ENCODE measurements at places on chromosomes 4 and X.

- DNase-seq, result no peak
These were observed 18.8 kb downstream of the RGS12 start for GRCh38 chr4:3311489-3312171.

GRCh38 chrX:16930392-16930791 is 16.1 kb upstream of the REPS2 start:
- no peak for DNase-seq

- no peak for DNase-seq
These were observed 106.8 kb upstream of the FAM47A start for GRCh38 chrX:34238896-34239295.

- no peak for DNase-seq
These were observed 132.6 kb downstream of the FHIP1A start for GRCh38 chr4:151541389-151542071.

GRCh38 chr4:3442959-3443749 is 1.4 kb downstream of the HGFAC start:
- peak; percentile 91 for DNase-seq

DNA sequence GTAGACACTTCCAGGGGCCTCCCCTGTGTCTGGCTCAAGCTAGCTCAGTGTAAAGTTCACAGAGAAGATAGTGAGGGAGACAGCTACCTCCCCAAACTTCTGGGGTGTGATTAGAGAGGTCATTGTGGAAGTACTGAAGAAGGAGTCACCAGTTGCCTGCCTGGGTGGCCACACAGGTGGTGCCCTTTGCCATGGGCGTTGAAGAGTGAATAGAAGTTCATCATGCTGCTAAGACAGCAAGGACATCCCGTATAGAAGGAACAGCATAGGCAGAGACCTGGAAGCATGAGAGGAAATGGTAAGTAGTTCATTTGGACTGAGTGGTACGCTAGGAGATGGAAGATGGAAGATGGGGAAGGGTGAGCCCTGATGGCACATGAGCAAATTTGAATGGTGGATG is 110.1 kb downstream of the PJA1 start:
- no peak for DNase-seq

DNA sequence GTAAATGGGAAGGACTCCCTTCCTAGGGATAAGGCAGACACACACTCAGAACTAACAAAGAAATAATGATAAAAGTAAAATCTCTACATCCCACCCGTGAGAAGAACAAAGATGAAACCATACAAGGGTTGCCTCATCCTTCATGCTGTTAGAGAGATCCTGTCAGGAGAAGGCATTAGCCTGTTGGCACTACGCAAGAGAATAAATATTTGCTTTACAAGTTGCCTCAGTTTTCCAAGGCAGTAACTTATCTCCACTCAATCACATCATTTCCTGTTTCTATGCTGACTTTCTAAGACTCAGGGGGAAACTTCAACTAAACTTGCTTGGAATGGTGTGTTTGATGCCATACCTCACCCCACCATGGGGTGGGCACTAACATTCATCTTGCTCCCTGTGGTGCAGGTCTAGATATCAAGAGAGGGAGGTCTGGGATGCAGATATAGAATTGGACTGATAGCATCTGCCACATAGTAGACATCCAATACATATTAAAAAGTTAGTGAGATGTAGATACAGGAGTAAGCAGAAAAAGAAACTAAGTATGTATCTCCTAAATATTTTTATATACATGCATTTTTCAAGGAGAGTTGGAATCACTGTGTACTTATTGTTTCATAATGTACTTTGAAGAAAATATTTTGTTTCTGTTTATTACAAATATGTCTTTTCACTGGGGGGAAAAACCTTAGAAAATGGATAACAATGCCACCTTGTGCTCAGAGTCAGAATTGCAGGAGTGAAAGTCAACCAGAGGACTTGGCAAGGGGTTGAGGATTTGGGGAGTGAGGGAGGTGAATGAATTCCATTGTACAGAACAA is 57.2 kb upstream of the BEX4 start:
- peak; percentile 62 for DNase-seq

GRCh38 chr4:94208918-94209317 is 1.3 kb downstream of the SMARCAD1 start:
- DNase-seq, result no peak

DNA sequence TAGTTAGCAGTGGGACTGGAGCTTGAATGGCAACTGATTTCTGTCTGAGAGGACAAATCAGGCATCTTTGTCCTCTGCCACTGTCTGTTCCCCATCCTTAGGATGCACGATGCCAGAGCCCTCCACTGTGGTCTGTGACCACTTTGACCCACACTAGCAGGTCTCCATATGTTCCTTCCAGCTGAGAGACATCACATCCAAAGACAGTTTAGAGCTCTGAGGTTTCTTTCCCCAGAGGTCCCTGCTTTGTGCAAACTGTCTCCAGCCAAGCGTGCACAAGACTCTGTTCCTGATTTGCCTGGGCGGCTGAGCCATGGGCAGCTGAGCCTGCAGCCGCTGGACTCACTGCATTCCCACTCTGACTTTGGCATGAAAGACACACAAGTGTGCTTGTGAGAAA is 98.0 kb downstream of the PTTG2 start:
- no peak for DNase-seq

- no peak for DNase-seq
These were observed 4.6 kb upstream of the CCNG2 start for GRCh38 chr4:77152421-77152820.

GRCh38 chrX:154785716-154786115 is 19.6 kb downstream of the MPP1 start:
- no peak for DNase-seq

- DNase-seq, result no peak
These were observed 2.3 kb downstream of the FBXL5 start for GRCh38 chr4:15652841-15653240.

DNA sequence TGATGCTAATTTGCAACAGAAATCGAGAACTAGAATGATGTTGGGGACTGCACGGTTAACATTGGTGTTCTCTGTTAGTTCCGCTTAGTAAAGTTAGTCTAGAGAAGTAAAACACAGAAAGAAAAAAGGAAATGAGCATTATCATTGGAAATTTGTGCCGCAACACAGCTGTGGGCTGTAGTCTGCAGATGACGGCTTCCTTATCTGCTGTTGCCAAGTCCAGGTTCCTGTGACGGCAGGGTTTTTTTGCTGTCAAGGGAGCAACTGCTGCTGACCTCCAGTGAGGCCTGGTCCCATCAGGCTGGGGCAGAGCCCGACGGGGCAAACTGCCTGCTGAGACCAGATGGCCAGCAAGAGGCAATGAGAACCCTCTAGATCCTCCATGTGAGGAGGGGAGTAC is 38.9 kb upstream of the PHEX start:
- DNase-seq, result no peak

GRCh38 chr4:40316333-40316781 is 18.8 kb upstream of the CHRNA9 start:
- DNase-seq, result no peak

GRCh38 chr4:143254491-143255226 is 69.9 kb downstream of the USP38 start:
- DNase-seq, result no peak

DNA sequence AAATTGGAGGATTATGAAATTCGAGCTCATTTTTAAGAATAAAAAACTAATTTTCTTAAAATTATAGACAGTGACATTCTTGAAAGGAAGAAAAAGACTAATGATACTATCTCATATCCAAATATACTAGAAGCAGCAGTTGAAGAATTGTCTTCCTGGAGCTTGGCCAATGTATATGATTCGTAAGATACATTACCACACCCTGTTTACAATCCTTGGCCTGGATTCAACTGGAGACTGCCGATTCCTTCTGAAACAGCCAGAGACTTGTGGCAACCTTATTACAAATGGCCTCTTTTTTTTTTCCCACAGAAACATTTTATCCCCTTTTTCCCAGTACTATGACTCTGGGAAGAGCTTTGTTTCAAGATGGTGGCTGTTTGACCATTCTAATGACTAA is 571.2 kb upstream of the FAT1 start:
- DNase-seq, result no peak

DNA sequence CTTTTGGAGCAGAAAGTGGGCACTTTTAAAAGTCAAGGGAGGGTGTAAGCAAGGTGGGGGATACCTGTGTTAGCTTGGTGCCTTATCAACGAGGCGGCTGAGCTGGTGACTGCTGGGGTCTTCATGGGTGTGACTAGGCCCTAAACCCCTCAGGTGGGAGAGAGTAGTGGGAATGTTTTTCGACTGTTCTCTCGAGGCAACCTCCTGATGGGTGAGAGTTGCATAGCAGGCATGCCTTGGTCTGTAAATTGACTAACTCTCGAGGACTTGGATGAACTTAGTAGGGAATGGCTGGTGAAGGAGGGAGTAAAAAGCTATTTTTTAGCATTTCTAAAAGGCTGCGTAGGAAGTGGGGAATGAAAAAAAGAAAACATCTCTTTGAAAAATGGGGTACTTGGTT is 80.0 kb downstream of the ARHGAP10 start:
- no peak for DNase-seq

DNA sequence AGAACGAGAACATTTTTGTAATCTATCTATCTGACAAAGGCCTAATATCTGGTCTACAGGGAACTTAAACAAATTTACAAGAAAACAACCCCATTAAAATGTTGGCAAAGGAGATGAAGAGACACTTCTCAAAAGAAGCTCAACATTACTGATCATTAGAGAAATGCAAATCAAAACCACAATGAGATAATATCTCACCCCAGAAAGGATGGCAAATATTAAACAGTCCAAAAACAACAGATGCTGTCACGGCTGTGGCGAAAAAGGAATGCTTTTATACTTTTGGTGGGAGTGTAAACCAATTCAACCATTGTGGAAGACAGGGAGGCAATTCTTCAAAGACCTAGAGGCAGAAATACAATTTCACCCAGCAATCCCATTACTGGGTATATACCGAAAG is 2284.8 kb downstream of the ARAP2 start:
- no peak for DNase-seq

- no peak for DNase-seq
These were observed 230.8 kb upstream of the EDNRA start for GRCh38 chr4:147250062-147250461.

DNA sequence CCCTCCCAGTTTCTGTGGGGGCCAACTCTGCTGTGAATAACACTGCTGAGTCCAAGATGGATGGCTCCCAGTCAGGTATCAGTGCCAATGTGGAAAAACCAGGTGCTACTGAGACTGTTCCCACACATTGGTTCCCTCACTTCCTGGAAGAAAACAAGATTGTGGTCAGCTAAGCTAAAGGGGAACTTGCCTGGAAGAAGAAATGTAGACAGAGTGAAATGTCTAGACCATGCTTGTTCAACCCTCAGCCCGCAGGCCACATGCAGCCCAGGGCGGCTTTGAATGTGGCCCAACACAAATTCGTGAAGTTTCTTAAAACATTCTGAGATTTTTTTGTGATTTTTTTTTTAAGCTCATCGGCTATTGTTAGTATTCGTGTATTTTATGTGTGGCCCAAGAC is 28.6 kb upstream of the UTP14A start:
- DNase-seq, result no peak

DNA sequence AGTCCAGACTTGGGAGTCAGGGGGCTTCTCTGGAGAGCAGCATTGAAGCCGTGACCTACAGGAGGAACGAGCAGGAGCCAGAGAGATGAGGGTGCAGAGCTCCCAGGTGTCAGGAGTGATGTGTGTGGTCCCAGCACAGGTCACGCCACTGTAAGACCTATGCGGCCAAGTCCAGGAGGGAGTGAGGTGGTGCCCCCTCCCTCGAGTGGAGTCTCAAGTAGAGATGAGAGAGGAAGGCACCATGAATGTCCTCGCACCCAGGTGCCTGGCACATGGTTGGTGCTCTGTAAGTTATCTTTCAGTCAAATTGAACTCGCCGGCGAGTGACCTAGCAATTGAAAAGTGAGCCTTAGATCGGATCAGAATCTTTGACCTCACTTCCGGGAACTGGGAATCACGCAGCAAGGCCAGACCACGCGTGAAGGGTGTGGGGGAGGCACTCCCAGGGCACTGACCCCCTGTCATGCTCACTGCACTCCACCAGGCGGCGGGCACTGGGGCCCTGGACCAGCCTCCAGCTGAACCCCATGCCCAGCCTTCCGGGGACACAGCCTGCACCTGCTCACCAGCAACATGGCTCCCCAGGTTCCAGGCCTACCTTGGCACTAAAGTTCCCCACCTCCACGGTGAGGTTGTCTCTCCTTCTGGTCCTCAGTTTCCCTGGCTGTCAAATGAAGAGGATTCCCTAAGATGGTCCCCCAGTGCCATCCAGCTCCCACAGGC is 127.4 kb downstream of the HMX1 start:
- DNase-seq, result peak; percentile 33

DNA sequence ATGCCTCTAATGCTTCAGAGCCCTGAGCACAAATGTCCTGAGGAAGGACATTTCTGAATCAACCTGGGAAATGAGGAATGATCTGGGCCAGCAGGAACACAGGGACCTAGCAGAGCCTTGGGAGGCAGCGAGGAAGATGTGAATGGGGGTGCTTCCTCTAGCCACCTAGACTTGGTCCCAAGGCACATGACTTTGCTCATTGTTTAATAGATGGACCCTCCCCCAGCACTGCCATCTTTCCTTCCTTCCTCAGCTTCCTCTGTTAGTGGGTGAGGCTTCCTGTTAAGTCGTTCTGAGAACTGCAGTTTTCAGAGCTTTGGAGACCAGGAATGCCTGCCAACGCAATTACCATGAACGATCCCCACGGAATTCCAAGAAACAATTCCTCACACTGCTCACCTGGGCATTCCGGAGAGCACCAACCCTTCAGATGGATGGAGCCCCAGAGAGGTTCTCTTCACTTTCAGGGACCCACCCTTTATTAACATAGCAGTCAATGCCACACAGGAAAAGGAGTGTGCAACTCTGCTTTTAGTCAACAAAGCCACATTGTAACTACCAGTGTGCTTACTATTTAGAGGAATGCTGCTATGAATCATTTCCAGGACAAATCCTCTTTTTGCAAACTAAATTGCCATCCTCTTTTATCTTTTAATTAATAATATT is 48.5 kb upstream of the STIM2 start:
- no peak for DNase-seq

DNA sequence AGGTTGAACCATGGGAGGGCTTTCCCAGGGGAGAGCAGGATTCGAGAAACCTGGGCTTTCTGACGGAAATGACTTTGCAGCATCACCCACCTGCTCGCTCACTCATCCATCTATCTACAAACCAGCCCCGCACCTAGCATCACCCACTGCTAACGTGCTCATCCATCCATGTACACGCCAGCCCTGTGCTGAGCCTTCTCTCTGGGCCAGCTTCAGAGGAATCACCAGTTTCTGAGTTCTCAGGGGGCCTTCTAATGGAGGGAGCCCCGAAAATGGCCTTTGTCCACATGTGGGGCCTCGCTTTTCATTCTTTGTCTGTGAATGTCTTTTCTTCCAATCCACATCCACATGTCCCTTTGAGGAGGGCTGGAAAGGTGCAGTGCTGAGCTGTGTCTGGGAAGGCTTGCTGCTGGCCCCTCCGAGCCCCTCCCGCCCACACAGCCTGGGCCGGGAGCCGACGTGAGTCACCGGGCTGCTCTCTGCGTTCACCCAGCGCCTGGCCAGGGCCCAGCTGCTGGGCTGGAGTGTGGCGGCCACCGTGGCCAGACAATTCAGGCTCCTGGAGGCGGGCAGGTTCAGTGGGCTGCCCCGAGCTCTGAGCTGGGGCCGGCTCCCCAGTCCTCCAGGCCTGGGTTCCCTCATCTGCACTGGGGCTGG is 14.7 kb downstream of the SORCS2 start:
- peak; percentile 47 for DNase-seq

- peak; percentile 42 for DNase-seq
These were observed 294.1 kb upstream of the SFRP2 start for GRCh38 chr4:154082760-154083535.

GRCh38 chr4:83660578-83660977 is 124.7 kb downstream of the GPAT3 start:
- DNase-seq, result no peak

- no peak for DNase-seq
These were observed 14.5 kb downstream of the ARHGAP24 start for GRCh38 chr4:85489273-85489981.

Data from HEK293T (cell line).